Activated T-cell treated with anti-CD3 and anti-CD28 coated beads, Interleukin-2, amount 50 U/mL, for 72 hours (primary cell): ENCODE measurements at places on chromosomes 16 and 17.

DNA sequence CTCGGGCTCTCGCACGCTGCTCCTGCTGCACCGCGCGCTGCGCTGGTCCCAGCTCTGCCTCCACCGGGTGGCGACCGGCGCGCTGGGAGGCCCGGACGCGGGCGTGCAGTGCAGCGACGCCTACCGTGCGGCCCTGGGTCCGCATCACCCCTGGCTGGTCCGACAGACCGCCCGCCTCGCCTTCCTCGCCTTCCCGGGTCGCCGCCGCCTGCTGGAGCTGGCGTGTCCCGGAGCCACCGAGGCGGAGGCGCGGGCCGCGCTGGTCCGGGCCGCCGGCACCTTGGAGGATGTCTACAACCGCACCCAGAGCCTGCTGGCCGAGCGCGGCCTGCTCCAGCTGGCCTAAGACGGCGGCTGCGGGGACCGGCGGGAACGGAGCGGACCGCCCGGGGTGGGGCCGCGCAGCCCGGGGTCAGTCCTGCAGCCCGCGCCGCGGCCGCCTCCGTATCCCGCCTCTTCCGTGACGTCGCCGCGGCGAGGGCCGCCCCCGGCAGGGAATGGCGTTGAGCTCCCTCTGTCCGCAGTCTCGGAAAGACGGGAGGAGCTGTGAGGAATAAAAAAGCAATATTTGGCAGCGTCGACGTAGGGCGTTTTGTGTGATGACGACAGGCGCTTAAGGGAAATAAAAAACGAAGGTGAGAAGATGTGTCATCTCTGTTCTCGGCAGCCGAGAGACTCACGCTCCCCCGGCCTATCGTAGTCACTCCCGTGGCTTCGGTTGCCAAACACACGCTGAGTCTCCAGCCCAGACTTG is 1.4 kb downstream of the GLTPD2 start:
- peak; percentile 92 for DNase-seq

DNA sequence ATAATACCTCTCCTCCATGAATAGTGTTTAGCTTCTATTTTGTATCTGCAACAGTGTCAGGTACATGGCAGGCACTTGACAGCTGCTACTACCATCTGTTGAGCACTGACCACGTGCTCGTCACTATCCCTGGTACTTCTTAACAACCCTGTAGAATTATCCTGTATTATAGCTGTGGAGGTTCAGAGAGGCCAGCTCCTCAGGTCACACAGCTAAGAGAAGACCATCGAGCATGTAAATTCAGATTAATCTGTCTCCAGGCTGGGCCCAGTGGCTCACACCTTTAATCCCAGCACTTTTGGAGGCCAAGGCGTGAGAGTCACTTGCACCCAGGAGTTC is 26.3 kb downstream of the WSB1 start:
- DNase-seq: no peak

DNA sequence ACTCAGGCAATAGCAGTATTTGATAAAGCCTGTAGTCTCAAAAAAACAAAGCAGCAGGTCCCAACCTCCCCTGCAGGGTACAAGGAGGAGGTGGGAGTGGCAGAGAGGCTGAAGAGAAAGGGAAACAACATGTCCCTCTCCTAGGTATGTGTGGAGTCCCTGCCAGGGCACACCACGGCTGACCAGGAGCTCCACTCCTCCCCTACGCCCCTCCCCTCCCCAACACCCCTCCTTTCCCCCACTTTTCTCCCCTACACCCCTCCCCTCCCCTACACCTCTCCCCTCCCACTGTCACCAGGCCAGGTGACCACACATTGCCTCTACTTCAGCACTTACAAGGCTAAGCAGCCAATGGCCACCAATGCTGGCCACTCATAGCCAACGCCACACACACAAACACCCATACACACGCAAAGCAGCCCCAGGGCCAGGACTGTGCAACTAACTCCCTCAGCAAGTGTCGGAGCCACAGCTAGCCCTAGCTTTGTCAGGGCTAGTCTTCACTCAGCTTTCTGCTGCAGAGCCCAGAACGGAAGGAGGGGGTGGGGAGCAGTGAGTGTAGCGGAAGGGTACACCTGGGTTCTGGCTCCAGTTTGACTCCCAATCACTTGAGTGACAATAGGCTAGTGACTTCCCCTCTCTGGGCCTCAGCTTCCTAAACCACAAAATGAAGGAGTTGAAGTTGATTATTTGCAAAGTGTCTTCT is 8.2 kb downstream of the CAVIN1 start:
- DNase-seq: peak; percentile 73

DNA sequence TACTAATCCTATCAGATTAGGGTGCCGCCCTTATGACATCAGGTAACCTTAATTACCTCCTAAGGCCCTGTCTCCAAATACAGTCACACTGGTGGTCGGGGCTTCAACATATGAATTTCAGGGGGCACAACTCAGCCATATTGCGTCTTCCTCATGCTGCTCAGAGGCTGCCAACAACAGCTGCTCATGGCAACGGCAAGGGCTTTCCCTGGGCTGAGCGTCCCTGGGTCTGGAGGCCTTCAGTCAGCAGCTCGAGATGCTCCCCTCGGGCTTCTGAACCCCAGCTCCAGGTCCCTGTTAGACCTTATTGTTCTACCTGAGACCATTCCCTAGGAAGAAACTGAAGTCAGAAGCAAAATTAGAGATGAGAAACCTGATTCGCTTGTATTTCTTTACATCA is 157.2 kb downstream of the TMEM132E start:
- DNase-seq: no peak

- DNase-seq: peak; percentile 20
Measured at GRCh38 chr16:67719778-67720144, 645 bp upstream of the GFOD2 start.

DNA sequence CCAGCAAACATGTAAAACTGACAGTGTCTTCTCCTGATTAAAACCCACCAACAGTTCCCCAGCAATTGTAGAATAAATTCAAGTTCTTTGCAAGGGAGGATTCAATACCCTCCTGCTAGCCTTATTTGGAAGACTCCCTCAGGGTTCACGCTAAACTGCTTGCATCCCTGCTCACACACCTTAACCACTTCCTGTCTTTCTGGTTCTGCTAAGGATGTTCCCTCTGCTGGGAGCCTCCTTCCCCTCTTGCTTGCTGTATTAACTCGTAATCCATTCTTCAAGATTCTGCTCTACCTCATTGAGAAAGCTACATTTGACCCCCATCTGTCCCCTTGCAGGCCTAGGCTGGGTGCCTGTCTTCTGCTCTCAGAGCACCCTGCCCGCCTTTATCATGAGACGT is 2.3 kb upstream of the SHISA6 start:
- no peak for DNase-seq

DNA sequence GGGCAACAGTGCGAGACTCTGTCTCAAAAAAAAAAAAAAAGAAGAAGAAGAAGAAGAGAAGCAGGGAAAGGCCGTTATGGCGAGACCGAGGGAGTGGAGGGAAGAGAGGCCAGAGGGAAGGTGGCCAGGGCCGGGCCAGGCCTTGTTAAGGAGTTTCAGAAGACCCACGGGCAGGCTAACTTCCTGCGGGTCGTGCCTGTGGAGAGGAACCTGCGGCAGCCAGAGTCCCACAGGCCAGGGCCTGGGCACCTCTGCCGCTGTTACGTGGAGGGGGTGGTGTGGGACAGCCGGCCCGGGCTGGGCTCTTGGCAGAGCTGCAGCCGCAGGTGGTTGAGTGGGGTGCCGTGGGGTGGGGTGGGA is 5.4 kb downstream of the WDR81 start:
- no peak for DNase-seq

GRCh38 chr16:66262253-66263167 is 104.0 kb upstream of the CDH5 start:
- no peak for DNase-seq

DNA sequence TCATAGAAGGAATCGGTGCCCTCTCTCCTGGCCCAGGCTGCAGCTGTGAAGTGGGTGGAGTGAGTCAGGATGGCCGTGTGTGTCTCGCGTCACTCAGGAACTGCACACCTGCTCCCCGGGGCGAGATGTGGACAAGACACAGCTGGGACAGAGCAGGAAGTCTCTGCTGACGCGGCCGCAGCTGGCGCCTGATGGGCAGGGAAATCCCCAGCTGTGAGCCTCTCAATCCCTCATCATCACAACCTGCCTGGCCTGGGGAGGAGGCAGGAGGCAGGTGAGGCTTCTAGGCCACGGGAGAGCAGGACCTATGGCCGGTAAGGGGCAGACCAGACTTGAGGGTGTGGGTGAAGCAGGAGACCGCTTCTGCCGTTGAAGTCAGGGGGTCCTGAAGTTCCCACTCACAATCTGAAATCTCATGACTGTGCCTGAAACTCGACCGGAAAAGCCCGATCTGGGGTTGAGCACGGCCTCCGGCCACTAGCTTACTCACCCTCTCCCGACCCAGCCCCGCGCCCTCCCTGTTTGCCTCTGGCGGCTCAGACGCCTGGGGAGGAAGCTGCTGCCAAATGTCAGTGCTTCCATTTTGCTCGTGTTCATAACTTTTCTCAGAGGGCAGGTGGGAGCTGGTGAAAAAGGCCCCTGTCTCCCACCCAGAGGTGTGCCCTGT is 1.1 kb upstream of the TRPV3 start:
- peak; percentile 63 for DNase-seq

GRCh38 chr17:29172589-29172988 is 7.6 kb downstream of the MYO18A start:
- no peak for DNase-seq

DNA sequence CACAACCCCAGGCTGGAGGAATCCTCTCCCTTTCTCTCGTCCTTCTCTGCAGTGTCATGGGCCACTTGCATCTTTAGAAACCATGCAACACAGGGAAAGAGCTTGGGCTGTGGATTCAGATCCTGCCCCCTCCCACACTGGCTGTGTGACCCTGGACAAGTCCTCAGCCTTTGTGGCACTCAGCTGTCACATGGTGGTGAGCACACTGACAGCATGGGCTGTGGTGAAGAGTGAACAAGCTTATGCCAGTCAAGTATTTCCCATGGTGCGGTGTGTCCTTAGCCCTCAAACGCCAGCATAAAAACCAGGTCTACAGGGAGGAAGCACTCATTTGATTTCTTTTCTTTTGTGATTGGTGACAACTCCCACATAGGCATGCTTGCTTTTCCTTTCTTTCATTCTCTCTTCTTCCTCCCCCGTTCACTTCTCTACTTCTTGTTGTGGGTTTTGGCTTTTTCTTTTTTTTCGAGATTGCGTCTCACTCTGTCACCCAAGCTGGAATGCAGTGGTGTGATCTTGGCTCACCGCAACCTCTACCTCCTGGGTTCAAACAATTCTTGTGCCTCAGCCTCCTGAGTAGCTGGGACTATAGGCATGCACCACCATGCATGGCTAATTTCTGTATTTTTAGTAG is 314.2 kb downstream of the CPPED1 start:
- DNase-seq: no peak

- DNase-seq: no peak
Measured at GRCh38 chr17:55360971-55361370, 60.7 kb downstream of the MMD start.

DNA sequence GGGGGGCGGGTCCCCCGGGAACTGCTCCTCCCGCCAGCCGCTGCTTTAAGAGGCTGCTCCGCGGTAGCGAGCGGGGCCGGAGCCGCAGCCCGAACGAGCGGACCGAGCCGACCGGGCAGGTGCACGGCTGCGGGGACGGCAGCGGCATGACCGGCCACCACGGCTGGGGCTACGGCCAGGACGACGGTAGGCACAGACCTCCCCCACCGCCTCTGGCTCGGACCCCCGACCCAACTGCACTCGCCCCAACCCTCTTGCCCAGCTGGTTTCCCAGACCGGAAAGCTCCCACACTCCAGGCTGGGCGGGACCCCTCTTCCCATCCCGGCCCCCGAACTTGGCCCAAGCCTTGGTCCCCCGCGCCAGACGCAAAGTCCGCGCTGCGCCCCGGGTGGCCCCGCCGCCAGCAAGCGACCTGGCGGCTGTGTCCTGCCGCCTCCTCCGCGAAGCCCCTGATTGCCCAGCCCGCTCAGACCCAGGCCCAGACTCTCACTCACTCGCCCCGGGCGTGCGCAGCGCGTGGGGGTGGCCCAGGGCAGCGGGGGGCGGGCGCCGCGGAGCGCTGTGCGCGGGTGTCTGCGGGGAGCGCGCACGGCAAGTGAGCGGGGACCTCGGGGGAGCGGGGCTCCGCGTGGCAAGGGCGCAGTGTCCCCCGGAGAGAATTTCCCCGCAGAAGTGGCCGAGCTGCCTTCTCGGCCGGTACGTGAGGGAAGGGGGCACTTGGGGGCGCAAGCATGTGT is at the start of gene CA7:
TSS of gene CA7 (plus strand) at position 73 of the 738 bp plus-strand sequence. CDS start at position 147, 74 bp downstream.
- DNase-seq: no peak

DNA sequence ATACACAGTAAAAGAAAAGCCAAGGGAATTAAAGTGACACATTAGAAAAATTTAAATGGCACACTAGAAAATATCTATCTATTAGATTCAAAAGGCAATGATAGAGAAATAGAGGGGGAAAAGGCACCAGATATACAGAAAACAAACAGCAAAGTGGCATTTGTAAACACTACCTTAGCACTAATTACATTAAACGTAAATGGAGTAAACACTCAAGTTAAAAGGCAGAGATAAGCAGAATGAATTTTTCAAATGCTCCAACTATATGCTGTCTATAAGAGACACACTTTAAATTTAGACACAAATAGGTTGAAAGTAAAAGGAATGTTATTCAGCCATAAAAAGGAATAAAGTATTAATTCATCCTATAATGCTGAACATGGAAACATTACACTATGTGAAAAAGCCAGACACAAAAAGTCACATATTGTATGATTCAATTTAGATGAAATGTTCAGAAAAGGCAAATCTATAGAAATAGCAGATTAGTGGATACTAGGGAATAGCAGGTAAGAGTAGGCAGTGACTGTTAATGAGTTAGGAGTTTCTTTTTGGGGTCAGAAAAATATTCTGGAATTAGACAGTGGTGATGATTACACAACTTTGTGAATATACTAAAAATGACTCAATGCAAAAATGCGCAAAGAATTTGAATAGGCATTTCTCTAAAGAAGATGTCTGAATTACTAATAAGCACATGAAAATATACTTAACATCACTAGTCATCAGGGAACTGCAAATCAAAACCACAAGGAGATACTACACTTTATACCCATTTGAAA is 92.4 kb downstream of the BRIP1 start:
- no peak for DNase-seq

DNA sequence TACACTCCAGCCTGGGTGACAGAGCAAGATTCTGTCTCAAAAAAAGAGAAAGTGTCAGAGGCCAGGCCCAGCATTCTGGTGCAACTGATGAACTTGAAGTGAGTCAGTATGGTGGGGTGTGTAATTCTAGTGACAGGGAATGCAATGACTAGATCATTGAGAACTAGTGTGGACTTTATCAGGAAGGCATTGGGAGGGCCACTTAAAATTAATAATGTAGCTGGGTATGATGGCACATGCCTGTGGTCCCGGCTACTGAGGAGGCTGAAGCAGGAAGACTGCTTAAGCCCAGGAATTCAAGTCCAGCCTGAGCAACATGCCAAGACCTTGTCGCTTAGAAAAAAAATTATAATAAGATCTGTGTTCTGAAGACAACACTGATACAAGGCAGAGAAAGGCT is 90.8 kb downstream of the STX8 start:
- DNase-seq: no peak

- DNase-seq: no peak
Measured at GRCh38 chr17:27352448-27353032, 58.6 kb downstream of the WSB1 start.

DNA sequence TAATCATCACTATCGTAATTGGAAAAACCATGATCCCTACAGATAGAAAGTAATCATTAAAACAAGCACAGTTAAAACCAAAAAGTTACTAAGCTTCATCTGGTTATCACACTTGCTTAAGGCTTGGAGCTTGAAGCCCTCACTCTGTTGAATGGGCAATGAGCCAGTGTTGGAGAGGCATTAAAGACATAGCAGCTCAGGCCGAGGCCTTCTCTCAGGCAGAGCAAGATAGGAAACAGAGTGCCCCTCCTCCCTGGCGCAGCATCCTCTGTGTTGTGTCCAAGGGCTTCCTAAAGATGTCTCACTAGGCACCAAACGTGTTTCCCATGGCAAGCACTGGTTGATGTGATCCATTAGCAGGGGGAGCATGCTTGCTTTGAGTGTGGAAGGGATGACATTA is 34.9 kb upstream of the LGALS9 start:
- DNase-seq: no peak

GRCh38 chr17:3848229-3848835 is 2.3 kb upstream of the NCBP3 start:
- DNase-seq: no peak
